ENCODE measurements at places on chromosomes 1 and 21.

- DNase-seq, result no peak
These were observed 38.3 kb upstream of the RGS16 start for GRCh38 chr1:182642461-182642860.

- DNase-seq, result no peak
These were observed 63.4 kb downstream of the USP1 start for GRCh38 chr1:62500210-62500609.

DNA sequence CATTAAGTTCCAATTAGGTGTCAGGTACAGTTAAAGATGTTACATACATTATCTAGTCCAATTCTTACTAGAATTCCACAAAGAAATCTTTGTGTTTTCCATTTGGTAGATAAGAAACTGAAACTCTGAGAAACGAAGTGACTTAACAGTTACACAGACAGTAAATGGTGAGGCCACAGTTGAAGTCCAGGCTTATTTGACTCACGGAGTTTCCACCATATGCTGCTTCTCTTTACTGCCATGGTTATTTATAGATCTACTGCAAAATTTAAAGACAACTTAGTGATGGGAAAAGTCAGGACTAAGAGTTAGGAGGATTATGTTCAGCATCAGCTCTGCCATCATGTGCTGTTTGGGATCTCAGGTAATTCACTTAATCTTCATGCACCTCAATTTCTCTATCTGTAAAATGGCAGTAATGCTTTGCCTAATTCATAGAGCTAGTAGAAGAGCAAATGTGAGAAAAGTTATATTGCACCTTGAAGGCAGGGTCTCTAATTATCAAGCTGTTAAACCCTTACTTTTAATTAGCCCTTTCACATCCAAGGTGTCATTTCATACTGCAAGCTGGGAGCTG lies 26.2 kb upstream of the SAMSN1 start:
- no peak for DNase-seq

DNA sequence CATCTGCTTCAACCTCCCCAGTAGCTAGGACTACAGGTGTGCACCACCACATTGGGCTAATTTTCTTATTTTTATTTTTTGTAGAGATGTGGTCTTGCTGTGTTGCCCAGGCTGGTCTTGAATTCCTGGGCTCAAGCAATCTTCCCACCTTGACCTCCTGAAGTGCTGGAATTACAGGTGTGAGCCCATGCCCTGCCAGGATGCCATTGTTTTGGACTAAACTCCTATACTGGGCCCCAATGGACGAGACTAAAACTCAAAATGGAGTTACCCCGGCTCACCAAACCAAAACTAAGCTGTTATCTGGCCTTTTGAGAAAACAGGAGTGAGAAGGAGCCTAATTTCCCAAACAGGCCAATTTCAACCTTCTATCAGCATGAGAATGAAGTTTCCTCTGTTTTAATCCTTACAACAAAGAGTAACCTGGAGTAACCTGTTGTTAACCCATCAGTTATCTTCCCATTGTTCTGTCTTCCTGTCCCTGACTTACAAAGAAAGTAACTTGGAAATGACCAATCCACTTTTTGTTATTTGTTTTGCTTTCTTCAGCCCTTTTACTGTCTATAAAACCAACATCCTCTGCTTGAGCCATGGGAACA lies 29.6 kb downstream of the DMRTA2 start:
- DNase-seq, result no peak
